ENCODE measurements at places on chromosomes 16 and 17.

GRCh38 chr16:726438-727290 is at the start of the genes CCDC78 and HAGHL:
Gene CCDC78 (minus strand): TSS chr16:726443. CDS start chr16:726367, 76 bp downstream.
Gene HAGHL (plus strand): TSS chr16:727106. CDS start chr16:727510, 404 bp downstream.
- ATAC-seq: peak; percentile 62

- ATAC-seq: no peak
These were observed 15.5 kb downstream of the ASIC2 start for GRCh38 chr17:33277436-33278100.

DNA sequence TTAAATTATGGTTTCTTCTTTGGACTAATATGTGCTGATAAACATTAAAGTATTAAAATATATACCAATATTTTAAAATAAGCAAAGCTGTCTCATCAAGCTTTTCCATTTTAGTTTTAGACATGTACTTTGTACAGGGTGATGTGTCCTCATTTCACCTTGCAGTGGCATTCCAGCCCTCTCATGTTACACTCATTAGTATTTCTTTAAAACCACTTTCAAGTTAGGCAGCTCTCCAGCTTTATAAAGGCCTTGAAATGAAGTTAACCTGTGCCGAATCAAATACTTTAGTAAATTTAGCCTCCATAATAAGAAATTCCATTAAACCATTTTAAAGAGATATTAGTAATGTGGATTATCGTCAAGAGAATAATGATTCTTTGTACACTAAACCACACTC is 107.6 kb upstream of the HLF start:
- ATAC-seq: no peak

DNA sequence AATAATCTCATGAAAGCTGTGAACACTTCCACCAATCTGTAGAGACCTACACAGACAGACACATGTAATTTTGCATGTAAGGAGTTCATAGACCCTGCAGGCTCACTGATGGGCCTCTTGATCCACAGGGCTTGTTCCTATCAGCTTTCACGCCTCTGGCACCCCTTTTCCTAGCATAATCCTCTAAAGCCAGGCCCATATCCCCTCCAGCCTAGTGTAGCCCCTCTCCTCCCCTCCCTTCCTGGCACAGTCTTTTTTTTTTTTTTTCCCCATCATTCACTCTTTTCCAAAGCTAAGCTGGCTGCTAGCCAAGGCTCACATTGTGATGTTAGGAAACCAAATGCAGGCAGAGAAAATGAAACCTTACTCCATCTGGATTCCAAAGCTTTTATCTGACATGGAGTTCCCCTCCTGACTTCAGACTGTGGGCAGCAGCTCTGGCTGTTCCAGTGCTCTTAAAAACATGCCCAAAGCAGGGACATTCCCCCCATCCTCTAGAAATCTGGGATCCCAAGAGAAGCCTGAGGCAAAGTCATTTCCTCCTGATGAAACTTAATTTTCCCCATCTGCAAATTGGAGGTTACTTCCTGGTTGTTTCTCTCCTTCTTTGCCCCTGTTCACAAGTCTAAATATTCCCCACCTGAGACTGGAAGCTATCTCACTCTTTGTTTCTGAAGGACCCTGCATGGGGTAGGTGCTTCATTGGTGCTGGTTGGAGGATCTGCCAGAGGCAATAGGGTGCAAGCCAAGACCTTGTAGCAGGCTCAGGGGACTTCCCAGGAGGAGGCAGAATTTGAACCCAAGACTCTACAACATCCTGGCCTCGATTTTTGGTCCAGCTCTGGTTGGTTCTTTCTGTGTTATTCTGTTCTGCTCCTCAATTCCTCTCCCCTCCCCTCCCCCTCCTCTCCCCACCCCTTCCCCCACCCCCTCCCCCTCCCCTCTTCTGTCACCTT is 9.9 kb upstream of the CCL5 start:
- ATAC-seq: no peak

- no peak for ATAC-seq
These were observed 6.2 kb downstream of the TMEM97 start for GRCh38 chr17:28325211-28325610.

DNA sequence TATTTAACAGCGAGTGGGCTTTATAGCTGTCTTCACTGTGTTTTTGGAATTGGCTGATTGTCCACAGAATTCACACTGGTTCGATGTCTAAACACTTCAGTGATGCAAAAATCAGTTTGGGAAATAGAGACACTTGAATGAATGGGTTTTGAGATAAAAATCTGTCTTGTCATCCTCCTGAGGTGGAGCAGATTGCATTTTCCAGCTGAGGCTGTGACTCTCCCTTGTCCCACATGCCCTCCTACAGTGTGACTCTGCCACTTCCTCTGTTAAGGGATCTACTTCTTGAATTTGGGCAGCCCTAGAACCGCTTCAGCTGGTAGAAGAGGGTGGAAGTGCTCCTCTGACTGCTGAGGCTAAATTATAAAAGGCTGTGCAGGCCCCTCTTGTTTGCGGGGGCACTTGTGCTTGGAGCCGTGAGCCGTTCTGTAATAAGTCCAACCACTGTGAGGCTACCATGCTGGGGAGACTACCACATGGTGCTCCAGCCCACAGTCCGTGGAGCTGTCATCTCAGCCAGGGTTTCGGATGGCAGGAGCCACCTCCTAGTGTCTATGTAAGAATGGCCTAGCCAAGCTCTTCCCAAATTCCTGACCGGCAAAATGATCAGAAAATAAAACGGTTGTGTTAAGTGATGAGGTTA is 175.9 kb downstream of the SPECC1 start:
- ATAC-seq: no peak

- ATAC-seq: no peak
These were observed 359.7 kb downstream of the CDH11 start for GRCh38 chr16:64762211-64762610.

DNA sequence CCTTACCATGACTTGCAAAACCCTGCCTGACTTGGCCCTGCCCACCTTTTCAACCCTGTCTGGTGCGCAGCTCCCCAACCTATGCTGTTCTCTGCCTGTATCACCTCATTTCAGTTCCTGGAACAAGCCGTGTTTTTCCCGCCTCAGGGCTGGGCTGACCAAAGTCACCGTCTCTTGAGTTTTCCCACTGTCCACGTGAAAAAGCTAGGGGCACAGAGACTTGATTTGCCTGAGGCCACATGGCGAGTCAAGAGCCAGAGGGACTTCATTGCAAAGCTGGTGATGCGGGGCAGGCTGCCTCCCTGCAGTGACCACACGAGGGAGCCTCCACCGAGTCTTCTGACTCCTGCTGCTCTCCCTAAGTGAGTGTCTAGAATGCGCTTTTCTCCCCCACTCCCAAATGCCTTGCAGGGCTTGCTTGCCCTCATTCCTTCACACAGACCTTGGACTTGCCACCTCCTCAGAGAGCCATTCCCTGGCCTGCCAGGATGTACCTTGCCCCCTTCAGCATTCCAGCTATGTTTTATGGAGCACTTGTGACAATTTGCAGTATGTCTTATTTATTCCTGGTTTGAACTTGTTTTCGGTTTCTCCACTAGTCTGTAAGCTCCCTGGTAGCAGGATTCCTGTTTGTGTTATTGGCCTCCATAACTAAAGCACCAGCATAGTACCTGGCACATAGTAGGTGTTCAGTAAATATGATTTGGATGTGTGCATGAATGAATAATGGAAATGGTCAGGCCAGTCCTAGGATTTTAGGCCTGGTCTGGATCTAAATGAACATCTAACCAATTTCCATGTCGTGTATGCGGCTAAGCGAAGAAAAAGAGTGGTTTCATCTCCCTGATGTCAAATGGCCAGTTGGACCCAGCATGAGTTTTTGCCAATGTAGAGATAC is 252.3 kb downstream of the SNX29 start:
- ATAC-seq: no peak

DNA sequence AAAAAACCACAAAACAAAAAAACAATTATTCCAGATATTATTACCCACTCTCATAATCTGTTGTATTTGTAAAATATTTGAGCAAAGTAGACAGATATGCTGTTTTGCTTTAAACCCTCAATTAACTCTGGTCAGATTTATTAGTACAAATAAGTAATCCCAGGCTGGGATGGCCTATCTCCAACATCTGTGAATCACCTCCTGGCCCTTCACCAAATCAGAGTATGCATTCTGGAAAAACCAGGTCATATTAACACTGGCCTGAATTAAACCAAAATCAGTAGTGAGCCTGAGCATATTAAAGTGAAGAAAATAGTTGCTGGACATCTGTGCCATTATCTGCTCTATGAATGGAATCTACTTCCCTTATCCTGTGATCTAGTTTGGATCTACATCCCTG is 41.0 kb downstream of the STAT3 start:
- no peak for ATAC-seq

GRCh38 chr17:78862073-78863023 is 21.7 kb upstream of the USP36 start:
- ATAC-seq: no peak

GRCh38 chr17:8412089-8412488 is 14.5 kb upstream of the RNF222 start:
- ATAC-seq: no peak

DNA sequence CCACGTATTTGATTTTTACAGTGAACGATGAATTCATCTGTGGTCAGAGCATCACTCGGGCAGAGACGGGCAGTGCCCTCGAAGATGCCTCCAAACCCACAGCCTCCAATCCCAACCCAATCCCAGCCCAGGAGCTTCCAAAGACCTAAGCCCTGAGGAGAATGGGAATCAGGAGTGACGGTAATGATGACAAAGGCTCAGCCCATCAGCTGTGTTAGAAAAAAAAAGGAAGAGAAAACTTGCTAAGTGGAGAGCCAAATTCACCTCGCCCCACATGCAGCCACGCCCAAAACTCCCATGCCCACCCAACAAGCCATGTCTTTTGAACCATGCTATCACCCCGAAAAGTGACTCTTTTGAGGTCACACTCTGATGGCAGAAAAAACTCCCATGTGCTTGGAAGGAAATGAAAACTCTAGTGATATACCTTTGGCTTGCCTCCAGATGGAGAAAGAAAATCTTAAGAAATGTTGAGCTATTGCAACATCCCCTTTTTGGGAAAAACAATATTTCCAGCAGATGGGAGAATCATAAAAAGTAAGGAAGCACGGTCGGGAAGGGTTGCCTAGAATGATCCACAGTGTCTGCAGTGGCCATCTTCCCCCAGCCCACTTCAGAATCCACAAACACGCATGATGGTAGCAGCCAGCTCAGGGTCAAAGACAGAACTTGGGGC is 37.7 kb downstream of the XYLT1 start:
- ATAC-seq: no peak

GRCh38 chr16:55912022-55912421 is 36.8 kb upstream of the CES5A start:
- ATAC-seq: no peak

DNA sequence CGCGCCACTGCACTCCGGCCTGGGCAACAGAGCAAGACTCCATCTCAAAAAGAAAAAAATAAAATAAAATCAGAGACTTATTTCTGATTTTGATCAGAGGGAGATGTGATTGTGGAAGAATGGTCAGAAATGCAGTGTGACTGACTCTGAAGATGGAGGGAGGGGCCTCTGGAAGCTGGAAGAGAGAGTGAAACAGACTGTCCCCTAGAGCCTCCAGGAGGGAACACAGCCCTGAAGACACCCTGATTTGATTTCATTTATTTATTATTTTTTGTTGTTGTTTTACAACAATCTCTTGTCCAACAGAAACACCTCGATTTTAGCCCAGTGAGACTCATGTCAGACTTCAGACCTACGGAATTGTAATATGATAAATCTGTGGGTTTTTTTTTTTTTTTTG is 26.1 kb downstream of the BCL7C start:
- no peak for ATAC-seq

- ATAC-seq: no peak
These were observed 55.0 kb upstream of the RPL38 start for GRCh38 chr17:74148446-74148845.

- no peak for ATAC-seq
These were observed 1.9 kb downstream of the DCAF7 start for GRCh38 chr17:63552211-63552610.

GRCh38 chr16:77290451-77291115 is 91.4 kb downstream of the SYCE1L start:
- ATAC-seq: no peak

DNA sequence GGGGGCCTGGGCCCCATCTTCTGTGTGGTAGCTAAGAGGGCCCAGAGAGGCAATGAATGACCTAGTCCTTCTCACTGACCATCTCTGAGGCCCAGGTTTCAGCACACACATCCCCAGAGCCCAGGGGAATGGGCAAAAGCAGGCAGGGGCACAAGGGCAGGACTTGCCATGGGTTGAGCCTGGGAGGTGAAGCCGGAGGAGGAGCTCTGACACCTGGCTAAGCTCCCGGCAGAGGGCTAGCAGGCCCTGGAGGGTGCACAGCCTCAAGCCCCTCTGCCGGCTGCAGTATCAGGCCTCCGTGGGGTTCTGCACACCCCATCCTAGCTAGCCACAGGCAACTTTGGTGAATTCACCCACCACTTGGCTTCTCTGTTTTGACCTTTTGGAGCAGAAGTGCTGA is 5.3 kb downstream of the SRCIN1 start:
- ATAC-seq: no peak

DNA sequence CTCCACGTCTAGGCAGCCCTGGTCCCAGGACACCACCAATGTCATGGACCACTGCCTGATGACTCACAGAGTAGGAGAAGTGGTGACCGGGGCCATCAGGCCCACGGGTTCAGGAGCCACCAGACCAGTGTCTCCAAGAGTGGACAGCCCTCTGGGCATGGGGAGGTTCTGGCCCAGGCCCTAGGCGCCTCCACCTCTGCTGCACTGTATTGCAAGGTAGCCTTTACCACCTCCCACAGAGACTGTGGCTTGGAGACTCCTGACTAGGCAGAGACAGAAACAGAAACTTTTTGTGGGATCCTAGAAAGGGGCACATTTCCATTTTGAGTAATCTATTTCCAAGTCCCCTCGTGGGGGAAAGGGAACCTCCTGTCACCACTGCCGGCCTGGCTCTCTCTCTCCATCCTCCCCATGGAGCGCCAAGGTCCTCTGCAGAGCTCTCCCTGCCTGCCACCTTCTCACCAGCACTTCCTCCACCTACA is 2.9 kb downstream of the CDIP1 start:
- ATAC-seq: peak; percentile 22

DNA sequence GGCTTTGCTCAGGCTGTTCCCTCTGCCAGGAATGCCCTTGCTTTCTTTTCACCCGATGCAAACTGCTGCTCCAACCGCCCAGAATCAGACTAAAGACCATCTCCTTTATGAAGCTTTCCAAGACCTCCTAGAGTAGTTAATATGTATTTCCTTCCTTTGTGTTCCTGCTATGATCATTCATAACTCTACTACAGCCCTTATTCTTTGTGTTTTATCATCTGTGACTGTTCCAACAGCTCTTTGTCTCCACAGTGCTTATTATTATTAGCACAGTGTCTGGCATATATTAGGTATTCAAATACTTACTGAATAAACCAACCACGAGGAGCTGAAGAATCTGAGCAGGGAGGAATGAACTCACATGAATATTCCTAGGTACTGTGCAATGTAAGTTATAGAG is 7.6 kb downstream of the PSME3IP1 start:
- no peak for ATAC-seq

All from stimulated activated memory B cell treated with anti-CD40 and anti-IgM and Interleukin-4, amounts not matched to agents 10 μg/mL and 1 μg/mL and 100 μg/mL, for 72 hours (primary cell).